NCI-H187 (cell line): ENCODE measurements at places on chromosomes 2 and 18.

DNA sequence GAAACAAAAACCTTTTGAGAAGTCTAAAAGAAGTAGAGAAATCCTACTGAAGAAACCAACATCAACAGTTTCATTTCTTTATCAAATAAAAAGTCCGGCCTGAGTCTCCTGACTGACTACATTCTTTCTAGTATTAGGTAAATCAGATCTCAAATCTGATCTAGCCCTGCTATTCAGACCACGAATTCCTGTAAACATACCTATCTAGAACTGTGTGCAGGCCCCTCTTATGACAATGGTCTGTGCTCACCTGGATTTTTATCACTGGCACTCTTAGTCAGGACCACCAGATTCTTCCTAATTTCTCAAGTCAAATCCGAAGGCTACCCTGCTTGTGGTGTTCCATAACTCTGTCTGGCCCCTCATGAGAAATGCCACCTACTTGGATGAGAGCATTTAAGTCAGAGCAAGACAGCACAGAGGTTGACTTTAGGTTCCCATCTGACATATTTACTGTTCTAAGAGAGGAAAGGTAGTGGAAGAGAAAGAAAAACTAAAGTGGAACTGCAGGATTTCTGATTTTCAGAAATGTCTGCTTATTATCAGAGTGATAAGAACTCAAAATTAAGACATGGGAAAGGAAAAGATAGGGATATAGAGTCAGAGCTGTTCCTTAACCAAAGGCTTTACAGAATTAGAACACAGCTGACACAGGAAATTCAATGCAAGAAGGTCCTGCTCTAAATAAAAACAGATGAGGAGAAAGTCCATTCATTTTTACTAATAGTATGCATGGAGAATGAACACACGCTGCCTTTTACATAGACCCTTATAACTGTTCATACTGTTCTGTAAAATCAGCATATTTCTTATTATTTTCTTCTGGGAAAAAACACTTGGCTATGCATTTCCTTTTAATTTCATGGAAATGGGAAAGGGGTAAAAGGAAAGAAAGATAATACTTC is 56.5 kb downstream of the SLC8A1 start:
- no peak for DNase-seq

DNA sequence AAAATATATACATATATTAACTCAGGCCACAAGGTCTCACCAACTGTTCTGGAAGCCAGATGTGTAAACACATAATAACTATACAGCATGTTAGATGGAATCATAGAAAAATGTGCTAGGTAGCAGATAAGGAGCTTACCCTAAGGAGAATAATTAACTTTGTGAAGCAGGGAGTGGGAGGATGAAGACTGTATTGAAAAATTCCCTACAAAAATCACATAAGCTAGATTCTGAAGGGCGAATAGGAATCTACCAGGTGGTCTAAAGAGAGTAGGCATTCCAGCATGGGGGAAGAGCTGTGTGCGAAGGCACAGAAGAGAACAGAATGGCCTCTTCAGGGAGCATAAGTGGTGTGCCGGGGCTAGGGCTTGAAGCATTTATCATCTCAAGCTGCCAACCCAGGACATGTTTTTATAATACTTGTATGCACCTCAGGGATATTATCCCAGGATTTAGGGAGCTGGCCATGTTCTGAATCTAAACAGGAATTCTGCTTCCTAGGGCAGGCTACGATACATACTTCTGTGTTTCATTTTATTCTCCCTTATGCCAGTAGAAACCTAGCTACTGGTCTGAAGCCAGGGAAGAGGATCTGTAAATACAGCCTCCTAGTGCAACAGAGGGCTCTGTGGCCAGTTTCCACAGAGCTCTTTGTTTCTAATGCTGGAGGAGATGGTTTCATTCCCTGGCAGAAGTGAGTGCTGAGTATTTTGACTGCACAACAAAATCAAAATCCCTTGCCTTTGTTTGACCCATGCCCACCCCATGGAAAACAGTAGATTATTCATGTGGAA is 56.7 kb downstream of the NEMP2 start:
- peak; percentile 53 for DNase-seq

DNA sequence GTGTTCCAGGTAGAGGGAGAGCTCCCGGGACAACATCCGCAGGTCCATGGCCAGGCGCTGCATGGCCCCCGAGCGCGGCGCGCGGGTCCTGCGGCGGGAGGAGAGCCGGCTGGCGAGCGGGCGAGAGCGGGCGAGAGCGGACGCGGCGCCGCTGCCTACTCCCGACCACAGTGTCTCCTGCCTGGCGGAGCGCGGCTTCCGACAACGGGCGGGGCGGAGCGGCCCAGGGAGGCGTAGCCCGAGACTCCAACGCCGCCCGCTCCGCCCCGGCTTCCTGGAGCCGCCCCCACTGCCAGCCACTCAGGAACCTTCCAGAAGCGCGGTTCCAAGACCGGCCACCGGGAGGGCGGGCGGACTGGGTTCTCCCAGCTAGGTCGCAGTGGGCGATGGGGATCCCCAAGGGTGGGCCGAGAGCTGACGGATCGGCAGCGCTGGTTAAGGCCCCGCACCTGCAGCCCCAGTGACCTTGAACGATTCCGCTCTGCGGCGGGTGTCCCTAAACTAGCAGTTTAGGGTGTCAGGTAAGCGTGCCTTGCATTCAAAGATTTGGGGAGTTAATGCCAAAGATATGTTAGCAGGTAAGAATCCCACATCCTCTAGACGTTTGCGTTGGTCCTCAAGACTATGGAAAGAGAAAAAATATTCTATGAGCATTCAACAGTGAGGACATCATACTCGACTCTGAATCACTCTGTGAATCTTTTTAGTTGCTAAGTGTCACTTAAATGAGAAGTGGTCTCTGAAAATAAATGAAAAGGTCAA is at the start of gene ABHD3:
TSS of gene ABHD3 (minus strand) at position 172 of the 762 bp plus-strand sequence. CDS start at position 63, 109 bp downstream.
- peak; percentile 69 for DNase-seq

DNA sequence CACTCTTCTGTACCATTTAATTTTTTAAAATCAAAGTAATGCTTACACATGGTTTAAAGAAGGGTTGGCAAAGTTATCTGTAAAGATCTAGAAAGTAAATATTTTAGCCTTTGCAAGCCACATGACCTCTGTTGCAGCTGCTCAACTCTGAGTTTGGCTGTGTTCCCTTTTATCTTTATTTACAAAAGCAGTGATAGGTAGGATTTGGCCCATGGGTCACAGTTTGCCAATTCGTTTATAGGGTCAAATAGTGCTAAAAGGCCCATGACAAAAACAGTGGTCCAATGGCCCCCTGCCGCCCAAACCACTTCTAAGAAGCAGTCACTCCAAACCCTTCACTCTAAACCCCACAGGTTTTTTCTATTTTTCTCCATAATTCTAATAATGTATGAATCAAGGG is 124.8 kb downstream of the PARD3B start:
- DNase-seq = no peak

DNA sequence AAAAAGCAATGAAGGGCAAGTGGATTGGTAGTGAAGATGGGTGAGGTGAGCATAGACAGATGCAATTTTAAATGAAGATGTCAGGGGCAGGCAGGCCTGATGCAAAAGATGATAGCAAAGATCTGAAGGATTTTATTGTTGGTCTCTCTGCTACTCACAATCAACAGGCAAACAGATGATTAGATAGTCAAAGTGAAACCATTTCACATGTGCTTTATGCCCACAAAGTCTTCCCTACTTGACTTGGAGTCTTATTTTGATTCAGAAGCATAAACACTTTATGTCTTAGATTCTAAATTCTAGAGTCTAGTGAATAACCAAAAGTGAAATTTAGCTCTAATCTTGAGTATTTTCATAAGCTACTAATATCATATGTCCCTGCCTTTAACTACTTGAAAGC is 153.8 kb upstream of the HNRNPA3 start:
- no peak for DNase-seq

DNA sequence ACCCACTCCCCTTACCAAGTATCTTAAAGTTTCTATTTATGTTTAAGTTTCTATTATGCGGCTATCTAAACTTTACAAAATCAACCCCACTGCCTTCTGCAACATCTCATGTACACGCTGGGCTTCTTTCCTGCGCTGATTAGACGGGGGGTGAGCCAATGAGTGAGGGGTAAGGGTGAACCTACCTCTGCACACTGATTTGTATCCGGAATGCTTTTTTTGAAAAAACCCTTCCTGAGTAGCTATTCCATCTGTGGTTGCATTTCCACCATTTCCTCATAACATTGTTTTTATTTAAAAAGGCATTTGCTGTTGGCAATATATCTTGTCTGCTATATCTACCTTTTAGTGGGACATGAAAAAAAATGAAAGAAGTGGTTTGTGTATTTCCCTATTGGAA is 6.3 kb downstream of the ALPG start:
- DNase-seq = no peak

DNA sequence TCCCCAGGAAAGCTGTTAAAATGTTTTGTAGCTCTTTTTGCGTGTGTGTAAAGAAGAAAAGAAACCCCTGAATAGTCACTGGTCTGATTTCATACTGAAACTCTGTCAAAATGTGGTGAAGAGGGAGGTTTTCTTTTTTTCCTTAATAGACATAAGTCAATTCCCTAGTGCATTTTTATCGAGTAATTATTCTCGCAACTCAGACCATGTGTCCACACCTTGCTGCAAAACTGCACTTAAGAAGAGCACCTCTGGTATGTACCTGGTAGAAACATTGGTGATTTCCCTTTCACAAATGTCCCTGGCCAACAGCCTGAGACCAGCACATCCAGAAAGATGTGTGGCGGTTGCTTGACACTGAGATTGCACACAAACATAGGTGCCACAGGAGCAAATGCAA is 159.9 kb downstream of the ZNF521 start:
- DNase-seq = no peak

- DNase-seq = no peak
Observed at GRCh38 chr2:44772669-44773378, 168.7 kb upstream of the SIX3 start.

- no peak for DNase-seq
Observed at GRCh38 chr2:110980339-110981062, 140.2 kb upstream of the BCL2L11 start.

DNA sequence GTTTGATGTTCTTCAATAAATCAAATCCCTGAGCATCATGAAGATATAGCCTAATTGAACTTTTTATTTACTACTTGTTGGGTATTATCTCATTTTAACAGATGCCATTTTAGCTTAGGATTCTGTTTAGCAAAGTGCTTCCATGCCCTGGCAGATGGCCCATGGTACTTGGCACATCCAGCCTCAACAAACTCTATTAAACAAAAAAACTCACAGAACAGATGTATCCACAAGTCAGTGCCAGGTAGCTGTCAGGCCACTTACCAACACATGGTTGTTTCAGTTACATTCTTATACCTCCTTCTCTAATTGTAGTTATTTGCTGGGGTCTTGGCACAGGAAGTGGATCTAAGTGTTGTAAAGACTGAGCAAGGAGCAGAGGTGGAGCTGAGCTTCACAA is 29.6 kb downstream of the GAD1 start:
- no peak for DNase-seq

GRCh38 chr2:237955640-237956401 is 11.0 kb upstream of the UBE2F start:
- DNase-seq = no peak

GRCh38 chr2:200127848-200128247 is 172.5 kb downstream of the MAIP1 start:
- no peak for DNase-seq

GRCh38 chr2:207777124-207777523 is 7.4 kb upstream of the FZD5 start:
- DNase-seq = no peak

DNA sequence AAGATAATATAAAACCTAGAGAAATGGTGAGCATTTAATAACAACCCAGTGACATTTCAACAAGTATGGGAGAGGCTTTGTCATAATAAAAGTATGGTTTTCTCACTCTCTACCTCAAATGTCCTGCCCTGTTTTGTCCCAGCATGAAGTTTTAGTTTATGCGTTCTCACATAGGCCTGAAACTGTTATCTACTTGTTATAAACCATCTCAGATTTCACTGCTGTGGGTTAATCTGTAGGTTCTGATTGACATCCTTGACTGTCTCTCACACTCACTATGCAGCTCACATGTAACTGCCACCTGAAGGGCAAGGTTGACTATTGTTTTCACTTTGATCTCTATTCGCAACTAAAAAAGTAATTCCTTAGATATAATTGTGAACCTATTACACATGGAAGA is 44.9 kb downstream of the ZEB2 start:
- no peak for DNase-seq

DNA sequence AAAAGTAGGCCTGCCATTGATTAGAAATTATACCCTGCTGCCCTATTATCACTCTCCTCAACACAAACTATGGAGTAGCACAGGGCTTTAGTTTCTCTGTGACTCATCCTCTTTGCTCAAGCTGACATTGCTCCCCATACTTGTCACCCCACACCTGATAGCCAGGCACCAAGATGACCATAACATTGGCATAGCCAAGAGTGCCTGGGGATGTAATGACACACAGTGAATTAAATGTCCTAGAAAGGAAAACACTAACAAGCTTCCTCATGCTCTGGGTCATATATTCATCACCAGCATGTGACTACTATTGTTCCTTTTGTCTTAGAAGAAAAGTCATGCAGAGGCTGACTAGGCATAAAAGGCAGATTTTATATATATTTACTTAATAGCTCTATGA is 137.8 kb upstream of the RND3 start:
- no peak for DNase-seq
